ENCODE measurements at places on chromosomes 12 and 14.

- no peak for DNase-seq
Measured at GRCh38 chr14:73710737-73711136, 3.4 kb downstream of the PNMA1 start.

GRCh38 chr12:93892423-93893268, 215.5 kb downstream of the CRADD start:
- DNase-seq = no peak

DNA sequence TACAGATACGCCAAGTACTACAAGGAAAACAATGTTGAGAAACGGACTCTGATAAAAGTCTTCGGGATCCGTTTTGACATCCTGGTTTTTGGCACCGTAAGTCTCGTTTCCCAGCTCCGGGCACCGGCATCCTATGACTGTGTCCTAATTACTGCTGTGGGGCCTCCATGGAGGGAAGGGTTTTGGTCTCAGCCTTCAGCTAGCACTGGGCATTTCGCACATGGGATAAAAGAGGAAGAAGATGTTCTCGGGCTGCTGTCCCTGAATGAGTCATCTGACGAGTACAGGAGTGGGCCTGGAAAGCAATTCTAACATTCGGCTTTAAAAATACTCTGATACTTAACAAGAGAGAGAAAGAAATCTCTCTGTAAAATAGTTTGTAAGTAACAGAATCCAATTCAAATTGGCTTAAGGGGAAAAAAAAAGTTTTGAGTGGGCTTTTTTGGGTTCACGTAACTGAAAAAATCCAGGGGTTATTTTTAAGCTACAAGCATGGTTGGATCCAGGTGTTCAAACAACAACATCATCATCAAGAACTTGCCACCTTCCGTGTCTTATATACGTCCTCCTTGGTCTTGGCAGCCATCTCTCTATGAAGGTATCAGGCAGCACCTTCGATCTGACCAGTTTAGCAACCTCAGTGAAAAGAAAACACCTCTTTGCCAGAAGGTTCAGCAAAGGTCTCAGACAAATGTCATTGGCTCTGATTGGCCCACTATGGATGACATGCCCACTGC, 34.4 kb upstream of the P2RX4 start:
- no peak for DNase-seq

GRCh38 chr12:78885466-78885865, 20.9 kb downstream of the SYT1 start:
- DNase-seq = no peak

DNA sequence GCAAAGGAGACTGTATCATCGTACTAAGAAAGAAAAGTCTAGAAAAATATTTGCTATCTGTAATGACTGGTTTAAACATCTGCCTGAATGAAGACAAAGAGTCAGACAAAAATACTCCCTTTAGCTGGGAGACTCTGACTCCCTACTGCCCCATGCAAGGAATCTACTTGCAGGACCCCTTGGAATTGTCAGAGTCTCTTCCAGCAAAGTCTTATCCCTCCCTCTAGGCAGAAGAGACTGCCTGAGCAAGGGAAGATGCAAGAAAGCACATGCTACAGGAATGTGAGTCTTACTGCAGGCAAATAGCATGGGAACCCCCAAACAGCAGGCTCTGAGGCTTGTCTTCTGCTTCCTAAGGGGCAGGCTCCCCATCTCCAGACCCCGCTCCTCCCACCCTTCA, 154.0 kb downstream of the KCNA5 start:
- DNase-seq = no peak

DNA sequence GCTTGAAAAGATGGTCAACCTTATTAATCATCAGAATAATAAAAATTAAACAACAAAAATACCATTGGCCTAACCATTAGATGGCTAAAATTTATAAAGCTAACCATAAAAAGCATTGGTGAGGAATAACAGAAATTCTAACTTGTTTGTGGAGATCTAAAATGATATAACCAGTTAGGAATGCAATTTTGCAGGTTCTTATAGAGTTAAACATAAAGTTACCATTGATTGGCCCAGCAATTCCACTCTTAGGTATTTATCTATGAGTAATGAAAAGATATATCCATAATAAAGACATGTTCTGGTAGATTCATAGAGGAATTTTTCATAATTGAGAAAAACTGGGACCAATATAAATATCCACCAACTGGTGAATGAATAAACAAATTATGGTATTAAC, 1098.6 kb downstream of the FSCB start:
- no peak for DNase-seq

DNA sequence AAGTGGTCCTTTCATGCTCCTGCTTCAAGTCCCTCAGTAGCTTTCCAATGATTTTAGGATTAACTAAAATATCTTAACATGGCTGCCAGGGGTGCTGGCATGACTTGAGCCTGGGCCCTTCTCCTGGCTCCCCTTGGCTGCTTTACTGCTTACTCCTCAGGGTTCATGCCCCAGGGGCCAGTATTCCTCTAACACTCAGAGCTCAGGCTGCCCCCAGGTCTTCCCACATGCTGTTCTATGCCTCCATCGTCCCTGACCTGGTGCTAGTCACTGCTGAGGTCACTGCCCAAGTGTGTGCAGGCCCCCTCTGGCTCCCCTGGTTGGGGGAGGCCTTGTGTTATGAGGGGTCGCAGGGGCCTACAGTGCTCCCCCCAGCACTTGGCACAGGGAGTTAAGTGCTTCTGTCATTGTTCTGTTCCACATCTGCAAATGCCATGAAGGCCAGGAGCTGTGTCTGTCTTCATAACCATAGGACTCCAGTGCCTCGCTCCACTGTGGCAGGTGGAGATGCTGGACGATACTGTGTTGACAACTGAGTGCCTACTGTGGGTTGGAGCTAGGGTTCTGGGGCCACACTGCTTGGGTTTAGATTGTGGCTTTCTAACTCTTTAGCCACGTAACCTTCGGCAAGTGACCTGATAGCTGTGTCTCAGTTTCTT, 190.6 kb downstream of the CALM1 start:
- DNase-seq = no peak

DNA sequence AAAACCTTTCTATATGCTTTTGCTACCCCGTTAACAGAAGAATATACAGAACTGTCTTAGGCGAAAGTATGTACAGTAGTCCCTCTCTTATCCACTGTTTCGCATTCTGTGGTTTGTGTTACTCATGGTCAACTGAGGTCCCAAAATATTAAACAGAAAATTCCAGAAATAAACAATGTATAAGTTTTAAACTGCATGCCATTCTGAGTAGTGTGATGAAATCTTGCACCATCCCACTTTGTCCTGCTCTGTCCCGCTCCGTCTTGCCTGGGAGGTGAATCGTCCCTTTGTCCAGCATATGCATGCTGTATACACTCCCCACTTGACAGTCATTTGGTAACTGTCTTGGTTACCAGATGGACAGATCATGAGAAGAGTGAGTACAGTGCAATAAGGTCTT, 70.1 kb upstream of the STRN3 start:
- DNase-seq = no peak

GRCh38 chr12:116647813-116648212, 88.6 kb downstream of the MAP1LC3B2 start:
- no peak for DNase-seq

DNA sequence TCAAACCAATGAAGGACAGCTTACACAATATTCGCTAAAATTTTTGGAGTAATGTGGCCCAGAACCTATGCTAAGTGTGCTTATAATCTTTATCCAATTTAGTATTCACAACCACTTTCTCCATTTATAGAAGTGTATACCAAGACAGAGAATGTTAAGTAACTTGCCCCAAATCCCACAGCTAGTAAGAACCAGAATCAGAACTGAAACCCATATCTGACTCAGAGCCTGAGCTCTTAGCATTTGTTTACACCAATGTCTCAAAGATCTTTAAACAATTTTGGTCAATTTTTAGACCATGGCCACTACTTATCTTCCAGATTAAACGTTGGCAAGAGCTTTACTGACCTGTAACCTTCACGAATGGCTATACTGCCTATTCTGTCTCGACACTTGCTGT, 53.0 kb downstream of the PAPLN start:
- no peak for DNase-seq

GRCh38 chr14:70563869-70564268, 29.1 kb upstream of the ADAM20 start:
- no peak for DNase-seq

DNA sequence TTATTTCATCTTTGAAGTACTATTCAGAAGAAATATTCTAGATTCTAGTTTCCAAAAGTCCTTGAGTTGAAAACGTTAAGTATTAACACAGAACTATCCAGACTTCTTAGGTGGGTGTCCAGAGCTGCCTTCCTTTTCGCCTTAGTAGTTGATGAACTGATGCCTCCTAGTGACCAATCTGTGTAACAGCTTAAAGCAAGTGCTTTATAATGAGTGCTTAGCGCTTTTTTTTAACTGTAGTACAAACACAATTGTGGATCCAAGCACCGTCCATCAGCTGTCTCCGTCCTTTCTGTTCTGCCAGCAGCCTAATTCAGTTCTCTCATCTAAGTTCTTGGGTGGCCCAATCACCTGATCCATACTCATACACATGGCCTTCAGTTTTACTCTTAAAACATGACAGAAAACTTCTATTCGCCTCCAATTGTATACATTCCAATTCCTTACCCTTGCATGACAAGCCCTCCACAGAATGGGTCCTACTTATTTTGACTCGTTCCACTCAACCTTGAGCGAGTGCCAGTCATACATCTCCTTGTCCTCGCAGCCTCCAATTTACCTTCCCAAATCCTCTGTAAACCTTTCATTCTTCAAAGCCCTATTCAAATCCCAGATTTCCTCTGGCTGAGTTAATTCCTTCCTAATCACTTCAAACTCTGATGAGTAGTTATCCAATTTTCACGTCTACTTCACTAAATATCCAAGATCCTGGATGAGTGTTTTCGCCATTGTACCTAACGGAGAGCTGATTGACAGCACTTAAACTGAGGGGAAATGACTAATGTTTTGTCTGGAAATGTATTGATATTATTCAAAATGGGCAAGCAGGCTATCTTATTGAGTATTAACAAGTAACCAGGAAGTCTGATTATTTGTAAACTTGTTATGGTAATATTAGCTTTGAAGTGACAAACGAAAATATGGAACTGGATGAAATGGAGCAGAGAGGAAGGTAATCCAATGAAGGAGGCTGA, 5.8 kb upstream of the PHLDA1 start:
- DNase-seq = no peak

DNA sequence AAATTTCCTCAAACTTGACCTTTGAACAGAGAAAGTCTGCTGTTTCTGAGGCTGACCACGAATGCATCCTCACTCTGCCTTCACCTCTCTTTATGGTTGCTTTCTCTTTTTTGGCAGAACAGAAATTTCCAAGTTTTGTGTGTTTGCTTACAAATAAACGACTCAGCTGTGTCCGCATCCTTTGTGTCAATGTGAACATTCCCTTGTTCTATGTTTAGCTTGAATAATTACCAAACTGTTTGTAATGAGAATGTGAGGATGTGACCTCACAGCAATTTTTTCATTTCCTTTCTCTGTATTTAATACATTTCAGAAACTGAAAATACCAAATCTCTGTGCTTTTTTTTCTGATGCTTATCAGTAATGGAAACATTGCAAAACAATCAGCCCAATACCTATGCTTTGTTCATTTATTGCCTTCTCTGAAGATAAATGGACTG, 410.9 kb downstream of the EGLN3 start:
- no peak for DNase-seq

Data from activated T-helper 9 cell treated with anti-CD3 and anti-CD28 coated beads, Interleukin-2, amount 50 U/mL, for 16 hours (primary cell).